Ammon's horn (tissue), 1 donor: ENCODE measurements at places on chromosomes 3 and 15.

GRCh38 chr15:67114846-67115585 lies 49.6 kb downstream of the SMAD3 start:
- DNase-seq, result no peak

- no peak for DNase-seq
These were observed 6.5 kb upstream of the DNAJB8 start for GRCh38 chr3:128473180-128473519.

- no peak for DNase-seq
These were observed 738.6 kb upstream of the NR2F2 start for GRCh38 chr15:95591886-95592285.

DNA sequence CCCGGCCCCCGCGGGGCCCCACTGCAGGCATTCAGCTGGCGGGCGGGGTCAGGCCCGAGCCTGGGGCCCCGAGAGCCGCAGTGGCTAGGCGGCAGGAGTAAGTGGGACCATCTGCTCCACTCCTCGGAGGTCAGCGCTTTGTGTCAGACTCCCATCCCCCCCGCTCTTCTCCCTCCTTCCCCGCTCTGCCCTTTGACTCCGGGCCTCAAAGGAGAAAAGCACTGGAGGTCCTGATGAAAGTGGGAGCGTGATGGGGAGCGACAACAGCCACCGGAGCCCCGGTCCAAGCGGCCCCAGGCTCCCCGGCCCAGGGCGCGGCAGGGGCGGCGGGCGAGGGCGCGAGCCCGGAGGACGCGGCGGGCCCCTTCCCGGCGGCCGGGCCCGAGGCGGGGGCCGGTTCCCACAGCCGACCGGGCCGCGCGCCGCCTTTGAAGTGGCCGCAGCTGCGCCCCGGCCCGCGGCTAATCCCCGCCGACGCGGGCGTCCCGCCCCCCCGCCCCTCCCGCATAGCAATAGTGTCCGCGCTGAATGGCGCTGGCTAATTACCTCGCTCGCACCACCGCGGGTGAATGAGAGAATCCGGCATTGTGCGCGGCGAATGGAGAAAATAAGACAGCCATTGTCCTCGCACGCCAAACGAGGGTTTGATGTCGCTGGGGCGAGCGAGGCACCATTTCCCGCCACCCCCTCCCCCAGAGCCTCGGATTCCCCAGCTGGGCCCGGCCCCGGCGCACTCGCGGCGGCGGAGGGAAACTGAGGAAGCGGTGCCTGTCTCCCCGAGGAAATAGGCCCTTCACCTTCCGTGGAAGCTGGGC lies 22.4 kb downstream of the IGDCC3 start:
- peak; percentile 84 for DNase-seq

DNA sequence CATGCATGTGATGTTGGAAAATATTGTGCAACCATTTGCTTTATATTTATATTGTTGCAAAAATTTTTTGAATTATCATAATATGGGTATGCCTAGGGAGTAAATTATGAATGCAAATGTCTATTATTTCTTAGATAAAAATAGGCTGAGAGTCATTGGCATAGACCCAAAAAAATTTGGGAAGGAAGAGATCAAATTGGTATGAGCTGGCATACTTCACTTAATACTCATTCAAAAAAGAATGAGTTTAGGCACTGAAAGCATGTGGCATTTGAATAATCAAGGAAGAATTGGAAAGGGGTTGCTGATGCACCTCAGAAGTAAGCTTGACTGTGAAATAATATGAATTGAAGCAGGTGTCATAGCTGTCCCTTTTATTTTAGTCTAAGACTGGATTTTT lies 764.0 kb upstream of the DPPA4 start:
- DNase-seq, result no peak

DNA sequence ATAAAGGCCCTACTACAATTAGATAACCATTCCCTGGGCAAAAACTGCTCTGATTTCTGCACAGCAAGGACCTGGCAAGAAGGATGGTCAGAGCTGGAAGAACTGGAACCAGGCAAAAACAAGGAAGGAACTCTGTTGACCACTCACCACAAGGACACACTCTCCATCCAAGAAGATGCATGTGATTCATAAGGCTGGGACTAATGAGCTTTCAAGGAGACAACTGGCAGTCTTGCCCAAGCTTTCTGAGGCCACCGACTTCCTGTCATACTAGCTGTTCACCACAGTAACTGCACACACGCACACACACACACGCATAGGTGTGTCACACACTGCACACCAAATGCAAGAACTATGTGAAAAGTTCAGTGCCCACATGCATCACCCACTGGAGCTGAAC lies 256.6 kb downstream of the OCA2 start:
- no peak for DNase-seq

DNA sequence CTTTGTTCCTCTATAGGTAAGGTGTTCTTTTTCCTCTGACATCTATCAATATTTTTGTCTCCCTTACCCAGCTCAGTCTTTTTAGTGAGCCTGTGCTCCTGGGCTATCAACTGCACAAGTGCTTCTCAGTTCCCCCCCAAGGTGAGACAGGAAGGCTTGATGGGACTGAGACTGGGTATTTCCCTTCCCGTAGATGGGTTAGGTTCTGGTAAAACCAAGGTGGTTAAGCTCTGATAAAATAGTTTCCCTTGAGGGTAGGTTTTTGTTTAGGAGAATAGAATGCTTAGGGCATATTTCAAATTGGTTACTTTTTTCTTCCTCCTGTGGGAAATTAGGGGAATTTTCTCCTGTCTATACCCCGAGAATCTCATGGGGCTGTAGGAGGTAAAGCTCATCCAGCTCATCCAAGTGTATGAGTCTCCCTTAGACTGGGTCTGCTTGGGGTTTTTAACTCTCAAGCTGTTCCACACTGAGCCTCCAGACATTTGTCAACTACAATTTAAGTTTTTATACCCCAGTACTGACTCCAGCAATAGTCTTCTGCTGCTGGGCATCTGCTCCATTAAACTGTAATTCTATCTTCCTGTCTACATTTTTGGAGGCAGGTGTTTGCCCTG lies 44.9 kb downstream of the OXSR1 start:
- no peak for DNase-seq

DNA sequence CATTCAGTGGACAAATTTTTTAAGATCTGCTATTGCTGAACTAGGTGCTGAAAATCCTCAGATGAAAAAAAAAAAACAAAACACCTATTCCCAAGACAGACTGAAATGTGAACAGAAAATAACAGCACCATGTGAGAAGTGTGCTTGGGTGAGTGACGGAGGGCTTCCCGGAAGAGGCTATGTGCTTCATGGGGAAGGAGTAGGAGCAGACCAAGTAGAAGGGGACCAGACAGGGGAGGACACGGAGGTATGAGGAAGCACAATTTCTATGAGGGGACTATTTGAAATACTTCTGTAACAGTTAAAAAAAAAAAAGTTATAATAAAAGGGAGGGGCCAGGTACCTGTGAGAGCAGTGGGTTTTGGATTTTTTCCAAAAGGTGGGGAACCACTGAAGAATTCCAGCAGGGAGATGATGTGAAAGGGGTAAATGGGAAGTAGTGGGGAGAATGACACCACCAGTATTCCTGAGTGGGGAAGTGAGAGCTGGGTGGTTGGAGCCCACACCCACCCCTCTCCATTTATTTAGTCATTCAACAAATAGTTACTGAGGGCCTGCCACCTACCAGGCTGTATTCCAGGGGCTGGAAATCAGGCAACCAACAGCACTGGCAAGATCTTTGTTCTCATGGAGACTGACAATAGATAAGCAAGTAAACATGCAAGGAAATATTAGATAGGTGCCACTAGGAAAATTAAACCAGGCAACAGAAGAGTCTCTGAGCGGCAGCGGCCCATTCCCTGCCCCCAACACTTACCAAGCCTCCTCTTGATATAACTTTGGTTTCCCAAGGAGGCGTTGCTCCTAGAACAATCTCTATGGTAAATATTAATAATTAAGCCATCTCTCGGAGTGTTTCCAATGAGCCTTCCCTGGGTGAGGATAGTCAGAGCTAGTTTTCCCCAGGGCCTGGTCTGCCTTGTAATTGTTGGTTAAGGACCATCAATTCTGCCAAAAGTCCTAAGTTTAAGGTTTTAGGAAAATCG lies 3.8 kb upstream of the USP3 start:
- no peak for DNase-seq

DNA sequence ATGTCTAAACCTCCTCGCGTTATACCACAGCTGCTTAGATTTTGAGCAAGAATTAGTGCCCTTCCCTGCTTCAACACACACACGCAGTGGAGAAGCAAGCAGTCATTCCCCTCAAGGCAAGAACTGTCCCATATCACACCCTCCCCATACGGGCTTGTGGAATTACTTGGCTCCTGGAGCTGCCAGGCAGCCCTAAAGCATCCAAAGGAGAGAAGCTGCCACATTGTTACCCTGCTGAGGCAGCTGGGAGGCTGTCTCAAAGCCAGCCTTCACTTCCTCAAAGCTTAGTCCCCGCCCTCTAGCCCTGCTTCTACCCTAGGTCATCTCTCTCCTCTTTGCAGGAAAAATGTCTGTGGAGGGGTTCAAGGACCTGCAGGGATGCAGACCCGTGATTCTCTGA lies 153.4 kb downstream of the RORA start:
- DNase-seq, result no peak
